ENCODE measurements at places on chromosomes 3 and 15.

GRCh38 chr3:114454551-114455251 is 160.9 kb downstream of the TIGIT start:
- DNase-seq = no peak

DNA sequence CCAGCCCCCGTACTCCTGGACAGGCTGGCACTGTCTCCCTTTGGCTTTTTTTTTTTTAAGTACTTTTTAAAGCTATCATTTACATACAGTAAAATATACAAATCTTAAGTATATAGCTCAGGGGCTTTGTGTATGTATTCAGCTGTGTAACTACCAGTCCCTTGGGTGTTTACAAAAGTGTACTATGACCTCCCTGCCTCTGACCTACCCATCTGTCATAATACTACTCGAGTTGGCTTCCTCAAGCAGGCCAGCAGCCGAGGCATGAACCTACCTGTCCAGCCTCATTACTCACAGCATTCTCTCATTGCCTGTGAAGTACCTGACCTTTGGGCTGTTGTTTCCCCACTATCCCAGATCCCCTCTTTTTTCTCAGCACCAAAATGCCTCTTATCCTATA is 33.2 kb downstream of the ABHD2 start:
- no peak for DNase-seq

- no peak for DNase-seq
Measured at GRCh38 chr3:151265166-151265565, 13.2 kb downstream of the P2RY14 start.

GRCh38 chr3:149634072-149634471 is 23.8 kb downstream of the WWTR1 start:
- no peak for DNase-seq

GRCh38 chr3:59388555-59389270 is 338.9 kb upstream of the CFAP20DC start:
- DNase-seq = no peak

GRCh38 chr3:74390121-74390877 is 224.2 kb downstream of the CNTN3 start:
- no peak for DNase-seq

GRCh38 chr3:71210257-71211007 is 373.1 kb downstream of the FOXP1 start:
- no peak for DNase-seq

DNA sequence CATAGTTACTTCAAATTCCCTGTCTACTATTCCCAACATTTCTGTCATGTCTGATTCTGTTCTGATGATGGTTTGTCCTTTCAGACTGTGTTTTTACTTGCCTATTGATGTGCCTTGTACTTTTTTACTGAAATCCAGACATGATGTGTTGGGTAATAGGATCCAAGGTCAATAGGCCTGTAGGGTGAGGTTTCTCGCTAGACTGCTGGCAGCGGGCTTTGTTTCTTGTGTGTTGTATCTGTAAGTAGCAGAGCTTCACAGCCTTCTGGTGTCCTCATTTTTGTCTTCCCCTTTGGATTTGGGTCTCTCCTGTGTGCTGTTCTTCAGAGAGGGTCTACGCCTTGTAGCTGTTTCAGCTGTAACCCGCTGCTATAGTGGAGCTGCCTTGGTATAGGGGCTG is 140.3 kb downstream of the GABRG3 start:
- no peak for DNase-seq

DNA sequence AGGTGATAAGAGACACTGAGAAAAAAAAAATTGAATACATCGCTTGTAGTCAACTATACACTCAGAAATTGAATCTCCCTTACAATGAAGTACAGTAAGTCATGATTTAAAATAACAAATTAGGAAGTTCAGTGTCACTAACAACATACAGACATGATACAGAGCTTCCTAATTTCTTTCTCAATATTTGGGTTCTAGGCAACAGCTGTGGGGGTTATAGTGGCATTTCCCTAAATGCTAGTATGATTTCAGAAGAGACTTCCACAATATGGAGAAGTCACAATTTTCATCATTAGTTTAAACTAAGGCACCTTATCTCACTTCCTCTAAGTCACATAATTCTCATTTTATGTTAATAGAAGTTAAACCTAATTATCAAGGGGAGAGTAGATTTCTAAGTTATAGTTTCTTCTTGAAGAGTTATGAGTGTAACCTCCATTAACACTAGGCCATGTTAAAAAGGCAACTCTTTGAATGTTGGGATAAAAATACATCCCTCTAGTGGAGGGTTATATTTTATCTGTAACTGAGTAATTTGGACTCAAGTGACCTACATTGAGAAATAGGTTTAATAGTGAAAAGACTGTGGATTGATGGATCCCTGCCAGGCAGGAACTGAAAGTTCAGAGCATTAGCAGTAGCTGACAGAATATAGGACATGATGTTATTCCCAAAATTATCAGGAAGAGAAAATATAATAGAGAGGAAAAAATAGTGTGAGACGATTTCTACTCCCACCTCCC is 286.0 kb upstream of the SUCLG2 start:
- no peak for DNase-seq

All from progenitor cell of endocrine pancreas (in vitro differentiated cells).